Activated T-helper 17 cell treated with anti-CD3 and anti-CD28 coated beads, Interleukin-2, amount 50 U/mL, for 72 hours (primary cell): ENCODE measurements at places on chromosomes 12 and 14. TPM values are rescaled to one million over a fixed set of nuclear protein-coding genes. Genes with fewer than 3 reads are reported as not detected.

The MYL6 gene
- 1,528 TPM for total RNA-seq

The CLEC2A gene
- not detected for total RNA-seq

The RFLNA gene
- total RNA-seq, result not detected

The HIF1A gene
- 123 TPM for total RNA-seq

The CLEC4E gene
- not detected for total RNA-seq

The EP400 gene
- total RNA-seq, result 47.1 TPM

- H3K27ac ChIP-seq, result no peak overlapping the region
- no peaks in the 10 kb centered on the region for H3K36me3 ChIP-seq
- no peaks in the 10 kb centered on the region for H3K27me3 ChIP-seq
Measured at GRCh38 chr14:84792722-84793410, 737.1 kb upstream of the FLRT2 start.

- no peak for ATAC-seq
- no peak overlapping the region for H3K27ac ChIP-seq
- H3K4me1 ChIP-seq, result no peaks in the 10 kb centered on the region
- no peak overlapping the region for H3K4me3 ChIP-seq
Measured at GRCh38 chr12:17691369-17691768, 398.6 kb downstream of the RERGL start.

GRCh38 chr12:461425-461824 lies 1.7 kb downstream of the B4GALNT3 start:
- H3K27ac ChIP-seq, result peak overlapping the region; percentile 63
- peaks cover 5% of the 10 kb centered on the region for H3K36me3 ChIP-seq

DNA sequence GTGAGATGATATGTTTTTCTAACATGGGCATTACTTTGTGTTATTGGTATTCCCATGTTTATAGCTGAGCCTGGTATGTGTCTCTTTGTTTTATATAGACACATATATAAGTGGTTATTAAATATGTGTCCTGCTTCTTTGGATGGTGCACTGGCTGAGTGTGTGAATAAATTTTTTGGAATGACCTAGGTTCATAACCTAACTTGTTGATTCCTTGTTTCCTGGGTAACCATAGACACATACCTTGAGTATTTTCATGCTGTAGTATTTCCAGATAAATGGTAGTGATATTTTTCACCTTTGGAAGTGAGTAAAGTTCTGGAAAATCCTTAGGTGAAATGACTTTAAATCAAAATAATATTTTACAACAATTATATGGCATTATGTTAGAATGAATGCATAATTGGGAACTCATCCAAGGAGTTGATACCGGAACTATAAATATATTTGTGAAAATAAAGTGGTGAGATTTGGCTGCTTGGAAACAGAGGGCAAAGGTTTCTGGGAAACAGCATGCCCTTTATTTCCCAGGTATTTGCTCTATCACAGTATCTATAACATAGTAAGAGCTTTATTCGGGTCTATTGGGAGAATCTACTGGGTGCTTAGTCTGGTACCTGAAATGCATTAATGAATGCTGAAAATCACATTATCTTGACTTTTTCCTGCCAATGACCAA lies 64.3 kb upstream of the REP15 start:
- H3K4me1 ChIP-seq, result peaks cover 4% of the 10 kb centered on the region
- no peak overlapping the region for H3K4me3 ChIP-seq
- H3K27me3 ChIP-seq, result peaks cover 3% of the 10 kb centered on the region

GRCh38 chr14:101587441-101587911 lies 26.2 kb downstream of the DIO3 start:
- no peak overlapping the region for H3K4me3 ChIP-seq
- no peak for ATAC-seq
- no peaks in the 10 kb centered on the region for H3K36me3 ChIP-seq
- H3K27ac ChIP-seq, result no peak overlapping the region
- H3K4me1 ChIP-seq, result no peaks in the 10 kb centered on the region

GRCh38 chr12:72272731-72273498 lies 745 bp downstream of the TRHDE start:
- no peaks in the 10 kb centered on the region for H3K4me1 ChIP-seq
- H3K4me3 ChIP-seq, result no peak overlapping the region
- H3K27ac ChIP-seq, result no peak overlapping the region
- no peaks in the 10 kb centered on the region for H3K36me3 ChIP-seq

DNA sequence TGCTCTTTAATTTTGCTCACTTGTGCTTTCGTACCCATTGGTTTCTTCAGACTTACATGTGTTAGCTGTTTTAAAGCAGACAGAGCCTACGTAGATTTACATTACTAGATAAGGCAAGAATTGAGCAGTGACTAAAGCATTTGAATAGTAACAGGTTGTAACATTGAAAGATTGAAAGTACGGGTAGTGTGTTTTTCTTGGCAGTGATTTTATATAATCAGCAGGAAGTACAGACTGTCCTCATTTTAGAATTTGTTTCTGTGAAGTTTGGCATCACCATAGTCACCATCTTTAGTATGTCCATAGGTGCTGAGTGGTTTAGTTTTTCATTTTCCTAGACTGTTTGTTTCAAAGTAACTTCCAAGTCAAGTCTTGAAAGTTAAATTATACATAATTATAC lies 14.0 kb downstream of the RTRAF start:
- no peaks in the 10 kb centered on the region for H3K27me3 ChIP-seq
- no peak overlapping the region for H3K4me3 ChIP-seq
- no peaks in the 10 kb centered on the region for H3K4me1 ChIP-seq
- ATAC-seq, result no peak
- H3K27ac ChIP-seq, result no peak overlapping the region

DNA sequence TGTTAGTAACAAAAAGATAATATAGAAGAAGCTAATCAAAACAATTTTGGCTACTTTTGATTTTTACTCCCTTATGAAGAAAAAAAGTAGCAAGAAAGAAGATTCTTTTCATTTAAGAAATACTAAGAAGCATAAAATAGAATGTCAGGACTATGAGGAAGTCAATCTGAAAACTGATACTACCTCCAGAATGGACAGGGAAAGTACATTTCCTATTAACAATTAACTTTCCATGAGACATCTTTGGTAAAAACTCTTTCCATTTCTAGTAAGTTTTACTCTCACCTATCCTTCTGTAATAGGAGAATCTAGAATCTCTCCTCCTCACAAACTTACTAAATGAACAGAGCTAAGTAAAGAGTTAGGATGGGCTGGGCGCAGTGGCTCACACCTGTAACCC lies 51.3 kb upstream of the NPFF start:
- H3K4me1 ChIP-seq, result peaks cover 8% of the 10 kb centered on the region
- peak overlapping the region; percentile 75 for H3K27ac ChIP-seq

DNA sequence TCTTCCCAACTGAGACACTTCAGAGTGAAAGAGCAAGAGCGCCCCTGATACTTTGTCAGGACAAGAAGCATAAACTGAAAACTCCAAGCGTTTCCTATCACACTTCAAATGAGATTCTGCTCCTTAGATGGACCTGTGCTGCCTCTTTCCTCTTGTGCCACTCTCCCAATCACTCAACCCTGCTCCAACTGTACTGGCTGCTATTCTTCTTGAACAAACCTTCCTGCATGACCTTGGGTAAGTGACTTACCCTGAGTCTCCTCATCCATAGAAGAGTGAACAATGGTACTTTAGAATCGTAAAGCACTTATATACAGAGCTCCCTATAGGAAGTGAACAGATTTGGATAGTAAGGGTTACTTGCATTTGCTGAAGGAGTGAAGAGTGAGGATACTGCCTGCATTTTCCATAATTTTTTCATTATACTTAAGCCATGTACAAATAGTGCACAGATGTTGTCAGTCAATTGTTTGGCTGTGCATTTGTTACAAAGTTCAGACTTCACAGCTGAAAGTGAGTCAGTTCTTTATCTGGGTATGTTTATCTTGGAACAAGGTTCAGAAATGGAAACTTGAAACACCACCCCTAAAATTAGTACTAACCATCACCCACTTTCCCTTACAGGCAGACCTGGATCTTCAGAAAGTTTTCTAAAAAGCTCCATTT lies 10.8 kb downstream of the MTERF2 start:
- peaks cover 10% of the 10 kb centered on the region for H3K4me1 ChIP-seq
- H3K36me3 ChIP-seq, result peaks cover 60% of the 10 kb centered on the region
- H3K27ac ChIP-seq, result peak overlapping the region; percentile 73
- ATAC-seq, result no peak

DNA sequence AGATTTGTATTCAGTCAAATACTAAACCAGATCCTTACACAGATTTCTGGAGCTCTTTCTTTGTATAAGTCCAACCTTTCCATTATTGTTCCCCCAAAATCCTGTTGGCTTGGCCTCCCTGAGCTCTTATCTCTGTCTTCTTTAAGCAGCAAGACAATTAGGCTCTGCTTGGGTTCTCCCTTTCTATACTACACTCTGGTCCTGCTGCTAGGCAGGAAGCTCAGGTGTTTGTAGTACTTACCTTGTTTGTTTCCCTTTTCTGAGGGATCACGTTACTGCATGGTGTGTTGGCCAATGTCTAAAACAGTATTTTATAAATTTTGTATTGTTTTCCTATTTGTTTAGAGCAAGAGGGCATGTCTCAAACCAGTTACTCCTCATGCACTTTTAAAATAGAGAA lies 192.9 kb downstream of the PRKD1 start:
- no peaks in the 10 kb centered on the region for H3K27me3 ChIP-seq
- no peaks in the 10 kb centered on the region for H3K4me1 ChIP-seq
- no peak overlapping the region for H3K4me3 ChIP-seq
- no peak for ATAC-seq
- no peak overlapping the region for H3K27ac ChIP-seq
- no peaks in the 10 kb centered on the region for H3K36me3 ChIP-seq

- ATAC-seq, result peak; percentile 62
- H3K4me3 ChIP-seq, result no peak overlapping the region
- no peaks in the 10 kb centered on the region for H3K36me3 ChIP-seq
- H3K4me1 ChIP-seq, result no peaks in the 10 kb centered on the region
- no peaks in the 10 kb centered on the region for H3K27me3 ChIP-seq
Measured at GRCh38 chr14:81455390-81455789, 55.3 kb upstream of the STON2 start.

GRCh38 chr14:103348154-103348553 lies 14.1 kb downstream of the EIF5 start:
- no peak overlapping the region for H3K27ac ChIP-seq
- peaks cover 25% of the 10 kb centered on the region for H3K36me3 ChIP-seq
- H3K4me1 ChIP-seq, result no peaks in the 10 kb centered on the region
- peaks cover 7% of the 10 kb centered on the region for H3K27me3 ChIP-seq
- no peak for ATAC-seq

DNA sequence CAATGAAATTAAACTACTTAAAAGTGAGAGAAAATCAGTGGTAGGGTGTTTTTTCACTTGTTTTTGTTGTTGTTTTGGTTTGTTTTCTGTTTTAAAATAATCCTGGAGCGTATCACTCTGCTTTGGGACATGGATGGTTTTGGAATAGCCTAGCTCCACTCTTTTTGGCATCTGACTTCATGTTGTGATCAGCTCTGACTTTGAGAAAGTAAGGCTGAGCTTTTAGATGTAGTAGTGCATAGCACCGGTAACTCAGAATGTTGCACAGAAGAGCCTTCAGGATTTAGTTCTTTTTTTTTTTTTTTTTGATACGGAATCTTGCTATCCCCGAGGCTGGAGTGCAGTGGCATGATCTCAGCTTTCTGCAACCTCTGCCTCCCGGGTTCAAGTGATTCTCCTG lies 8.1 kb downstream of the TRAFD1 start:
- H3K27me3 ChIP-seq, result no peaks in the 10 kb centered on the region
- no peak overlapping the region for H3K4me3 ChIP-seq
- H3K27ac ChIP-seq, result no peak overlapping the region
- no peak for ATAC-seq

GRCh38 chr12:88127099-88127498 lies 14.8 kb downstream of the CEP290 start:
- no peak overlapping the region for H3K4me3 ChIP-seq
- H3K27ac ChIP-seq, result no peak overlapping the region
